ENCODE measurements at places on chromosomes 6 and 20.

- no peak for DNase-seq
Measured at GRCh38 chr6:35185302-35185681, 28.5 kb upstream of the SCUBE3 start.

DNA sequence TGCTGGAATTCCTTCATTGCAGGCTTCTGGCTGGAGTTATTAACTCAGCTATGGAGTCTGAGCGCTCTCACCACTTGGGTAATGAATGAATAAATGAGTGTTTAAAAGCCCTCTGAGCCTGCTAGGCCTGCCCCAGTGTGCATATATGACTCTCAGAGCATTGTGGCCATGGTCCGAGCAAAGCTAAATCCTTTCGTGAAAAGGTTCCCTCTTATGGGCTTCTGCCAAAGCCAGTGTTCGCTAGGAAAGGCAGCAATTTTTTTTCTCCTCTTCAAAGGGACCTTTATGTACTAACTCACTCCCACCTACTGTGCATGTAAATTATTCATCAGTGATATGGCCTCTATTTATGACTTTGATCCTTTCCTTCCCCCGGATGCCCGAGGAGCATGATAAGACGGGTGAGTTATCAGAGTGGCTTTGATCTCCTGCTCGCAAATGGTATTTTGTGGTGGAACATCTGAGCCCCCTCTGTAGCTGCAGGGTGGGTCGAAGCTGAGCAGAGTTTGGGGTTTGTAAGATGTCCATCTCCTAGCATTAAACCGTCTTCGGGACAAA, 88.6 kb downstream of the LINC00237 start:
- DNase-seq, result no peak

DNA sequence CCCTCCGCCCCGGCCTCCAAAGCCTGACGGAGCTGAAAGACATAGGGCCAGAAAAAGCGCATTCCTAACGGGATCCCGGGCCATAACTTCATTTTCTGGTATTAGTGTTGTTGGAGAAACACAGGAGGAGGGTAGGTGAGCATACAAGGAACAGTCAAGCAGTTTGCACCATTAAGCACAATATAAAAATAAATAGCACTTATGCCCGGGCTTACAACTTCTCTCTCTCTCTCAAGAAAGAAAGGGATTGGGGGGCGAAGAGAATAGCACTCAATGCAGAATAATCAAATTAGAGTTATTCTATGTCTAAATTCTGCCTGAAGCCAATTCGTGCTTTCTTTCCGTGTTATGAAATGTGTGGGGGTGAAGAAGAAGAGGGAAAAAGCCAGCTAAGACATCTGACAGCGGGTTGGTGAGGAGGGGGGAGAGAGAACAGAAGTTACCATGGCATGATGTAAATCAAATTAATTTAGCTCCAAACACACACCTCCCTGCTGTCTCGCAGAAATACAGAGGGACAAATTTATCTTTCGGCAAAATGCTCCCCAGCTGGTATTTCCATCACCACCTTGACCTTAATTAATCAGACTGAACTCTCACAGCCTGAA, 508 bp upstream of the METTL24 start:
- no peak for DNase-seq

DNA sequence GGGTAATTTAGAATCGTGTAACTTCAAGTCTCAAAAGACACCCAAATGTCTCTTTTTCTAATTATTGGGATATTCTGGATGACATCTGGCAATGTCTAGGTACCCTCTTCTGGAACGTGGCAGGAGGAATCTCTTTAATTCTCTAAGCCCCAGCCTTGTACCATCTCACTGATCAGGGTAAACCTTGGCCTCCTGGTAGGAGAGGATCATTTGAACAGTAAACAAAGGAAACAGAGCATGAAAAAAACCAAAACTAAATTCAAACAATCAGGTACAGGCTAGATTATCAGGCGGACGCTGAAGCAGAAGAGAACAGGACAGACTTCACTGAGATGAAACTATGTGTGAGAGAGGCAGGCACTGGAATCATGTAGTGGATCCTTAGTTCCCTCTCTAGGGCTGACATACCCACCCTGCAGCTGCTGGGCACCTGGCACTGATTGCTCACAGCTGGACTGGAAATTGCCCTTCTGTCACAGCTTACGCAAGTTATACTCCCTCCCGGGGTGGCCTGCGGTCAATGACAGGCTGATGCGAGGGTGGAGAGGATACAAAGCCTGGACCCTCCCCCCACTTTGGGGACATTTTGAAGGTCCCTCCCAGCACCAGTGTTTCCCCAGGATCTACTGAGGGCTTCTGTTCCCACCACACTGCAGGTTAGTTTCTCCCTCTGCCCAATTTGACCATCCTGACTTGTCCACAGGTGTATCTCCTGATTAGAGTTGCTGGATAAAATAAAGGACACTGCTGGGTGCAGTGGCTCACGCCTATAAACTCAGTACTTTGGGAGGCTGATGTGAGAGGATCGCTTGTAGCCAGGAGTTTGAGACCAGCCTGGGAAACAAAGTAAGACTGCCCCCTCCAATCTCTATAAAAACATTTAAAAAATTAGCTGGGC, 20.6 kb upstream of the ZBTB24 start:
- no peak for DNase-seq

DNA sequence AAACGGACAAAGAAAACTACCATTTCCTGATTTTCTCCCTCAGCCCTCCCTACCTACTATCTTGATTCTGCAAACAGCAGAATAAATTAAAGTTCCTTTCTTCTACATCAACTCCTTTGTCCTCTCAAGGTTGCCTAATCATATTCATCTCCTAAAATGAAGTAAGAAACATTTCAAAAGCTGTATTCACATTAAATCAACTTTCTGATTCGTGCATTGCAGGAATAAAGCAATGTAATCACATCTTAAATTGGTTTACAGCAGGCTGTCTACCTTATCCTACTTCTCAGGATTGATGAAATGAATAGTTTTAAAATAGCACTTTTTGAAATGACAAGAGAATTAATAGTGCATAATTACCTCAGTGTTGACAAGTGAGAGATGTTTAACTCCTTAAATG, 25.1 kb downstream of the PRKN start:
- DNase-seq, result no peak

- DNase-seq, result no peak
Measured at GRCh38 chr20:62370115-62370806, 3.1 kb upstream of the LAMA5 start.

GRCh38 chr6:143325379-143326140, 124.9 kb downstream of the ADAT2 start:
- no peak for DNase-seq

DNA sequence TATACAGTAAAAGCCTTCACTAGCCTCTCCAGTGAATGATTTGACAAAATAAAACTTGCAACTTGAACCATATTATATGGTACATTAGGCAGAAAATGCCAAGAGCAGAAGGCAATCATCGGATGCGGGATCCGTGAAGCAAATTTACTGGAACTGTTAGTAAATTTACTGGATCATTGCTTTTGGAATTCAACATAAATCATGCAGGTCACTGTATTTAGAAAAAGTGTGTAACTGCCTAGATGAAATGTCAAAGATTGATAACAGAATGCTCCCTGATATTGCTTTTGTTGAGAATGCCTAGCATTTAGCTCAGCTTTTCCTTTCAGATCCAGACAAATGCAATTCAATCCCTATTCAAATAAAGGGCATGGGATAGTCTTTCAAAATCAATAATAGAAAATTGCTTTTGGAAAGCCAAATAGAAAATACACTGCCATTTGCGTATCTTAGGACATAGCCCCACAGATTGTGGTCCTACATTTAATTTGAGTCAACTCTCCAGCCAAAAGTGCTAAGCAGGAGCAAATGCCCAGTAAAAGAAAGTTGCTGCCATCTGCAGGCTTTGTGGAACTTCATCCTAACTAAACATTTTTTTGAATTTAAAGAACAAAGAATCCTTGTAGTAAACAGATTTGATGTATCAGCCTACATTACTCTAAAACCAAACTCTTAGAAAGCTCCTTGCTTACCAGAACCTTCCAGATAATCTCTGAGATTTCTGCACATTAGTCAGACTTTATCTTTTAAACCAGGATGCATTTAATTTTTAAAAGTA, 109.5 kb upstream of the HSF2 start:
- no peak for DNase-seq
